Inflammatory macrophage (primary cell): ENCODE measurements at places on chromosomes 12 and 14.

DNA sequence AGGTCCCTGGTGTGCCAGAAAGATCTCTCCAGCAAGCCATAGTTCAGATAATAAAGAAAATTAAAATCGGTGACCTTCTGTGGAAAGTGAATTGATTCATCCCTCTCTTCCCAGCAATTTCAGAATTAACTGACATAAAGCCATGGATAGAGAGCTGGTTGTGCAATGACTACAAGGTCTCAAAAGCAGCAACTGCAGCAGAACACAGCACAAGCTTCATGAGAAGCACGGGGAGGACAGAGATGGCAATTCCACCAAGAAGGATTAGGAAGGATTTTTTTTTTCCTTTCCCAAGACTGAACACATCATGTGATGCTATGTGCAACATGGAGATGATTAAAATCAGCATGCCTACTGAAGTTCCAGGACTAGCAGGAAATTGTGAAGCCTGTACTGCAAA, 154.9 kb upstream of the PLEKHG7 start:
- no peak for DNase-seq

GRCh38 chr12:68508576-68508975, 102.1 kb upstream of the RAP1B start:
- DNase-seq, result no peak

GRCh38 chr14:55123852-55124639, 5.0 kb upstream of the LGALS3 start:
- no peak for DNase-seq

DNA sequence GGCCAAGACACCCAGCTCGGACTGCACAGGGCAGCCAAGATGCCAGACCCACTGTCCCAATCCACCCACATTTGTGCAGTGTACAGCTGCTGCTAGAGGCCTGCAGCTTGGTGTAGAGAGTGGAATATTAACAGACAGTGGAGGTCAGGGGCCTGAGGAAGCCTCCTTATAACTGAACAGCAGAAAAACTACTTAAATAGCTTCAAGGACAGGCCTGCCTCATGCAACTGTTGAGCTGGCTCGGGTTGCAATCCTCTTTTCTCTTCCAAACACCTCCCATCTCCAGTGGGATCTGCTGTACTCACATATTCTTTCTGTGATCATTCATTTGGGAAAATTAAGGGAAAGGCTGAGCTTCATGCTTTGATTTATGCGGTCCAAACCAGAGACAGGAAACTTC, 1043.2 kb upstream of the TMEM132C start:
- no peak for DNase-seq

GRCh38 chr12:42584651-42585111, 4.9 kb downstream of the PRICKLE1 start:
- DNase-seq, result no peak

DNA sequence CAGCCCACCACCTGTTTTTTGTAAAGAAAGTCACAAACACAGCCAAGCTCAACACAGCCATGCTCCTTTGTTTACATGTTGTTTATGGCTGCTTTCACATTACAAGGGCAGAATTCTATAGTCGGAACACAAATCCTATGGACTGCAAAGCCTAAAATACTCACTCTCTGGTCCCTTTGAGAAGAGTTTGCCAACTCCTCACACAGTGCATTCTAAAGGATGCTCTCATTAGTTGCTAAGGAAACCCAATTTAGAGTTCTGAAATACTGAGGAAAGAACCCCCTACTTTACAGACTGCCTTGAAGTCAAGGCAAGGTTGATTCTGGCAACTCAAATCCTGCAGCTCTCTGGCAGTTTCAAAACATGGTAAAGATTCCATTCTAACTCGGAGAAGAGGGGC, 38.3 kb downstream of the DCP1B start:
- no peak for DNase-seq

- DNase-seq, result no peak
These were observed 173.0 kb downstream of the STXBP6 start for GRCh38 chr14:24876996-24877395.

- DNase-seq, result no peak
These were observed 264.6 kb upstream of the DAAM1 start for GRCh38 chr14:58923751-58924405.

DNA sequence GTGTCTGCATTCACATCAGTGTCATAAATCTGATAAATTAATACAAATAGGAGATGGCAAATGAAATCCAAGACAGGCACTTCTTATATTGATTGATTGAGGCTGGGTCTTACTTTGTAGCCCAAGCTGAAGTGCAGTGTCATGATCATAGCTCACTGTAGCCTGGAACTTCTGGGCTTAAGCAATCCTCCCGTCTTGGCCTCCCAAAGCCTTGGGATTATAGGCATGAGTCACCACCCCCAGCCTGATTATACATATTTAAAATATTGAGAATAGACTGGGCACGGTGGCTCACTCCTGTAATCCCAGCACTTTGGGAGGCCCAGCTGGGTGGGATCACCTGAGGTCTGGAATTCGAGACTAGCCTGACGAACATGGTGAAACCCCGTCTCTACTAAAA, 51.3 kb downstream of the MARK3 start:
- DNase-seq, result no peak

GRCh38 chr14:57495416-57495815, 1.8 kb upstream of the CCDC198 start:
- no peak for DNase-seq

DNA sequence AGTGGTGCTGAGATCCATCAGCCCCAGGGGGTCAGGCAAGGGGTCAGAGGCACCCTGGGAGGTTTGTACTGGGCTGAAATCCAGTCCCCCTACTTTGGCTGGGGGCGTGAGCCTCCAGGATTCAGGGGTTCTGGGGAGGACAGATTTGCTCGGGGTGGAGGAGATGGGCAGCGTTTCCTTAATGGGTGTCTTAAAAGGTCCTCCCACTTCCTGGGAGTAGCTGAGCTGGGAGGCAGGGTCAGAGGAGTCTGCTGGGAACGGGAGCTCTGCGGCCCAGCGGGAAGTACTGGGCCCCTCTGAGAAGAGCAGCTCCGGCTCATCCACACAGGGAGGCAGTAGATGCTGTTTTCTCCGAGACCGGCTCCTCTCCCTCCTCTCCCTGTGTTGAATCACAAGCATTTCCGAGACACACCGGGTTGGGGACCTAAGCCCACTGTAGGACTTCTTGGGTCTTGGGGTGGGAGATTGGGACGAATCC, 2.1 kb upstream of the TEX52 start:
- DNase-seq, result no peak
